ENCODE measurements at places on chromosomes 5 and 9. TPM values are rescaled to one million over a fixed set of nuclear protein-coding genes. Genes with fewer than 3 reads are reported as not detected.

- no peaks in the 10 kb centered on the region for H3K27me3 ChIP-seq
- no peak for DNase-seq
- no peaks in the 10 kb centered on the region for H3K36me3 ChIP-seq
- no peak overlapping the region for H3K27ac ChIP-seq
- peaks cover 14% of the 10 kb centered on the region for H3K4me1 ChIP-seq
Observed at GRCh38 chr9:14245901-14246525, 67.9 kb downstream of the NFIB start.

GRCh38 chr5:170510559-170510958, 6.7 kb downstream of the KCNIP1 start:
- no peak overlapping the region for H3K27ac ChIP-seq
- DNase-seq: no peak
- peaks cover 1% of the 10 kb centered on the region for H3K27me3 ChIP-seq
- no peak overlapping the region for H3K4me3 ChIP-seq
- H3K4me1 ChIP-seq: peaks cover 3% of the 10 kb centered on the region

- no peaks in the 10 kb centered on the region for H3K27me3 ChIP-seq
- no peak for DNase-seq
- no peaks in the 10 kb centered on the region for H3K4me1 ChIP-seq
- H3K36me3 ChIP-seq: no peaks in the 10 kb centered on the region
Observed at GRCh38 chr5:56232538-56232937, 592 bp downstream of the ANKRD55 start.

DNA sequence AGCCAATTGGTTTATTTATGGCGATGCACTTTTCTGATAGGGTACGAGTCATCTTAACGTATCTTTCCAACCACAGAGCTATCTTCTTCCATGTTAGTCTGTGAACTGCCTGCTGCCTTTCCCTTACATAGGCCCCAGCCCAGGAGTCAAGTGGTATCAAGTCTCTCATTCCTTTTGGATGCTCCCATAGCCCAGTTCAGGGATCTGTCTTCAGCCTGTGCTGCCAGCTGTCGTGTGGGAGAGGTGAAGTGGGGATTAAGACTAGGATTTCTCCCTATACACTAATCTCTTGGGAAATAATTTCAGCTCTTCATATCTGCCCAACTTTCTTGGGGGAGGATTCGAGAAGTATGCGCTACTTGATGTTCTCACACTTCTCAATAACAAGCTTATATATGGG, 475.7 kb downstream of the EBF1 start:
- H3K36me3 ChIP-seq: no peaks in the 10 kb centered on the region
- H3K4me3 ChIP-seq: no peak overlapping the region
- H3K27ac ChIP-seq: no peak overlapping the region
- H3K27me3 ChIP-seq: no peaks in the 10 kb centered on the region

- no peaks in the 10 kb centered on the region for H3K4me1 ChIP-seq
- H3K27me3 ChIP-seq: no peaks in the 10 kb centered on the region
- H3K27ac ChIP-seq: no peak overlapping the region
- no peak for DNase-seq
- H3K4me3 ChIP-seq: no peak overlapping the region
Observed at GRCh38 chr9:97459326-97459725, 42.1 kb upstream of the TMOD1 start.

GRCh38 chr5:90894866-90895420, 336.3 kb downstream of the ADGRV1 start:
- peaks cover 13% of the 10 kb centered on the region for H3K4me1 ChIP-seq
- DNase-seq: no peak
- H3K27me3 ChIP-seq: no peaks in the 10 kb centered on the region

FBXO4 gene
- total RNA-seq: 15.3 TPM

HSD17B3 gene
- total RNA-seq: 2.5 TPM

UBE2QL1 gene
- total RNA-seq: 0.36 TPM

SPINK7 gene
- not detected for total RNA-seq

RANBP3L gene
- total RNA-seq: 6.5 TPM
